Activated CD4-positive, alpha-beta memory T cell treated with anti-CD3 and anti-CD28 coated beads for 36 hours (primary cell): ENCODE measurements at places on chromosomes 5 and 9.

- no peak for DNase-seq
These were observed 12.5 kb upstream of the PRLR start for GRCh38 chr5:35242702-35243258.

GRCh38 chr5:119275146-119275545, 80.7 kb upstream of the TNFAIP8 start:
- no peak for DNase-seq

- DNase-seq: no peak
These were observed 45.6 kb upstream of the N4BP3 start for GRCh38 chr5:178067755-178068154.

GRCh38 chr9:119175581-119175980, 193.7 kb downstream of the BRINP1 start:
- no peak for DNase-seq

DNA sequence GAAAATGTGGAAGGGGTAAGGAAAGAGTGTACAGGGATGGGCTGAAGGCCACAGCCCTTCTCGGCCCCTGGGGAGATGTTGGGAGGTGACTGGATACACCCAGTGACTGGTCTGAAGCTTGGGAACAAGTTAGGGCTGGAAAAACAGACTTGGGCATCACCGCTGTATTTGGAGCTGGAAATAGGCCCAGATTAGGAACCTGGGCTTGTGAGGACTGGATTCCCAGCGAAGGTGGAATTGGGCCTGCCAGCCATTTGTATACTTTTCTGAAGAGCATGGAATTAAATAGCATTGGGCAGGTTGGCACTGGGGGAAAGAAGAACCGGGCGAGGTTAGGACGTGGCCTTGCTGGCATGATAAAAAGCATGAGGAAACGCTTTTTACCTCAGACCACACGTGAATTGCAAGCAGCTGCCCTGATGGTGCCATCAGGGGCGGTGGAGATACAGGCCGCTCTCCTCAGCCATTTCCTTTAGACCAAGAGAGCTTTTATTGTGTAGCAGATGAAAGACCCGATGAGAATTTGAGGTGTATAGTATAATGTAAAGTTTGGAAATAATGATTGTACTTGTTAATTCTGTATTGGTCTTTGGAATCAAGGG, 37.8 kb downstream of the OTULIN start:
- DNase-seq: no peak

DNA sequence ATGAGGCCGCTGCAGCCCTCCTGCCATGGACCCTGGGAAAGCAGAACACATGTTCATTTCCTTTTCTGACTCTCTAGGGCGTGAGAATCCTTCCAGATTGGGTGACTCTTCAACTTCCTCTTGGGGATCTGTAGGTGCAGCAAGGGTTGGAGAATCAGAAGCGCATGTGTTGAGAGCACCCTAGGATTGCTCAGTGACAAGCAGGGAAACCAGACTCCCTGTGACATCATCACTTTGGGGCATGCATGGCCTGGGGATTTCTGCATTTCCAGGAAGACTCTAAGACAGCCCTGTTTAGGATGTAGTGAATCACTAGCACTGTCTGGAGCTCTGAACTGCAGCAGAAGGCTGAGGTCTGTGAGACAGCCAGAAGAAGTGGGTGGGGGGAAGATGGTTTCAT, 15.1 kb upstream of the LCP2 start:
- peak; percentile 88 for DNase-seq

GRCh38 chr5:103951776-103952175, 389.2 kb upstream of the NUDT12 start:
- no peak for DNase-seq

DNA sequence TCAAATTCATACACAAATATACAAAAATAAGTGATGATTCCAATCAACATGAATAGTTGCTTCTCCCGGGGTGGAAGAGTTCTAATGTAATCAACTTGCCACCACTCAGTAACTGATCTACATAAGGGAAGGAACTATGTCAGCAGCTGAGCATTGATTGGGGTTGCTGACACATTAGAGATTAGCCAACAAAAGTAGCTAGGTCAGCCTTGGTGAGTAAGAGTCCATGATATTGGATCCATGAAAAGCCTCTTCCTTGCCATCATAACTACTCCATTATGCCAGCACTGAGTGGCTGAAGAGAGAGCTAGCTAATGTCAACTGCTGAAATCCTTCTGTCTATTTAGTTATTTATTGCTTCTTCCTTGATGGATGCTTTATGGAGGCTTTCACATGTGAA, 309.8 kb downstream of the NFIB start:
- DNase-seq: no peak

DNA sequence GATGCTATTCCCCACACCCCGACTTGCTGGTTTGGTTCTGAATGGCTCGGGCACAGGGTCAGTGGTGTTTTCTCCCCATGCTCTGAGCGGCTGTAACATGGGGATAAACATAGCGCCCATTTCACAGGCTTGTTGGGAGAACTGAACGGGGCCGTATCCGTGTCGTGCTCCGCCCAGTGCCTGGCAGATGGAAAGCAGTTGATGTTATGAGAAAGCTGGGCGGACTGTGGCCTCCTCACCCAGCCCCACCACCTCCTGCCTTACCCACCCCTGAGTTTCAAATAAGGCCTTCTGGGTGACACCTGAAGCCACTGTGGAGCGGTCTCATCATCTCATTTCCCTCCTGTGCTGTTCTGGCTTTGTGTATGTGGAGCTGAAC, 14.5 kb downstream of the ORM2 start:
- no peak for DNase-seq

- no peak for DNase-seq
These were observed 12.4 kb downstream of the SPATA31E1 start for GRCh38 chr9:87894998-87895625.

DNA sequence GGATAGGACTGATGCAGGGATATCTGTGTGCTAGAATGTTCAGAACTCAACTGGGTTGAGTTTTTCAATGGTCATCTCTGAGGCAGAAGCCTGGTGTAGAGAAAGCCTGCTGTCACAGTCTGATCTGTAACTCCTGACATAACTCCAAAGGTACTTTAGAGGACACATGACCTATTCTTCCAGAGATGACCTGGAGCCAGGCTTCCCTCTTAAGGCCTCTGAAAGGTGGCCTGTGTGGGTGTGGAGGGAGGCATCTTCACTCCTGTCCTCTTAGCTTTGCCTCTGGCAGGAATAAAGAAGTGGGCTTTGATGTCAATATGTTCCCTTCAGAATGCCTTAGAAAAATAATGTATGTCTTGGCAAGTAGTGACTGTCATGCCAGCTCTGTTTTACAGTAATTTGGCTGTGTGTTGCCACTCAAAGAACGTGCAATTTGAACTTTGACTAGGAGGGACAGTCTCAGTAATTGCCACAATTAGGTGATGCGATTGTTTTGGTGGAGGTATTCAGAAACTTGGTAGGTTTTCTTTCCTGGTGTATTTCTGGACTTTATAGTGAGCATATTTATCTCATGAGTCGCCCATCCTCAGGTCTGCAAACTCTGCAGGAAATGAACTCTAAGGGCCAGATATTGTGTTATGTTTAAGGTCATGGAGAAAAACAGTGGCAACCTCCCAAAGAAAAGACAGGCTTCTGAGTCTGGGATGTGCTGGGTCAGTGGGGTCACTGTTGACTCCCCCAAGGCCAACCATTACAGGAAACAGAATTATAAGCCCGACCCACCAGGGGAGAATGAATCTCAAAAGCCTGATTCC, 3.2 kb upstream of the C5orf63 start:
- no peak for DNase-seq

DNA sequence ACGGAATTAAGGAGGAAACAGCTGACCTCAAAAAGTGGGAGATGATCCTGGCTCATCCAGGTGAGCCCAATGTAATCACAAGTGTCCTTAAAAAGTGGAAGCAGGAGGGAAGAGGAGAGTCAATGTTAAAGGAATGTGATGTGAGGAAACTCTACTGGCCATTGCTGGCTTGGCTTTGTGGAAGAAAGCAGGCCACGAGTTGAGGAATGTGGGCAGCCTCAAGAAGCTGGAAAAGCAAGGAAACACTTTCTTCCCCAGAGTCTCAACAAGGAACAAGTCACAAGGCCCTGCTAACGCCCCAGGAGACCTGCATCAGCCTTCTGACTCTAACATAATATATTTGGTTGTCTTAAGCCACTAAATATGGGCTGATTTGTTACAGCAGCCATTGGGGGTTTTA, 252.8 kb downstream of the PSAT1 start:
- DNase-seq: no peak
